ENCODE measurements at places on chromosomes 2 and 18.

- DNase-seq = no peak
These were observed 144.3 kb downstream of the ATAD2B start for GRCh38 chr2:23782646-23783045.

- DNase-seq = no peak
These were observed 8.1 kb downstream of the TEX51 start for GRCh38 chr2:126906781-126907180.

DNA sequence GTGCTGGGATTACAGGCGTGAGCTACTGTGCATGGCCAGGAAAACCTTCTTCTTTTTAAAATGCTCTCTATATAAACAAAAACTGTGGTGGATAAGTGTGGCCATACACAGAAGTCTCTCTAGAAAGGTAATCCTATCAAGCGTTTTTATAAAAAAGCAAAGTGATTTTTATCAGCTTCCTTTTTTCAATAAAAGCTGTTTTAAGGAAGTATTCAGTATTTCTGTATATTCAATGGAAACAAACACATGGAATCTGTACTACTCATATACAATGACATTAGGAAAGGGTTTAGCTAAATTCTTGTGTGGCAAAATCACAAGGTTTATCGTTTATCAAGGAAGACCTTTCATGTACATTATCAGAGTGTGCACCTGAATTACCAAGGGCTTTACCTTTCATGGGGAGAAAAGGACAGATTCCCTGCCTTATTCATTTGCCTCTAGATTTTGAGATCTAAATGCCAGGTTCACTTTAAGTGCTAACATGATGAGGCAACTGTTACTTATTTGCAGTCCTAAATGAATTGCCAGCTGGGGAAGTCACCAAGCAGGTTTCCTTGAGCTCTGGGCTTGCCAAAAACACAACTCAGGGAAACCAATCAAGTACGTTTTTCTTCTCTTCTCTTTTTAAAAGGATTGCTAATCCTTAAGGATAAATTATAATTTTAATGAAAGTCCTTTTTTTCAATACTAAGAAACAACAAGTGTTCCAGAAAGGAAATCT, 70.8 kb downstream of the RTN4 start:
- DNase-seq = no peak

DNA sequence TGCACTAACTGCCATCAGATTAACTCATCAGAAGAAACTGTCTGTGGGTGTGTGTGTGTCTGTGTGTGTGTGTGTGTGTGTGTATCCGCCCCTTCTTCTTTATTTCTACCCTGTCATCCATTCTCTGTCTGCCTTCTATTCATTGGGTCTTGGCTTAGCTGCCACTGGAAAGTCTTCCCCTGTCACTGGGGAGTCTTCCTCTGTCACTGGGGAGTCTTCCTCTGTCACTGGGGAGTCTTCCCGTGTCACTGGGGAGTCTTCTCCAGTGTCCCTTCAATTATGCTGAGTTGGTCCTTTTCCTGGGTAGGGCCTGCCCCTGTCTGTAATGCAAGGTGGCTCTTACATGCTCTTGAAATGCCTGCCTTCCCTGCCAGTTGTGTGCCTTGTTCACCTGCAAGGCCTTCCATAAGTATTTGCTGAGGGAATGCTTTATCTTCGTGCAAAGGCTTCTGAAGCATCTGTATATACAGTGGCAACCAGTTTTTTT, 18.9 kb upstream of the POLR1B start:
- no peak for DNase-seq

DNA sequence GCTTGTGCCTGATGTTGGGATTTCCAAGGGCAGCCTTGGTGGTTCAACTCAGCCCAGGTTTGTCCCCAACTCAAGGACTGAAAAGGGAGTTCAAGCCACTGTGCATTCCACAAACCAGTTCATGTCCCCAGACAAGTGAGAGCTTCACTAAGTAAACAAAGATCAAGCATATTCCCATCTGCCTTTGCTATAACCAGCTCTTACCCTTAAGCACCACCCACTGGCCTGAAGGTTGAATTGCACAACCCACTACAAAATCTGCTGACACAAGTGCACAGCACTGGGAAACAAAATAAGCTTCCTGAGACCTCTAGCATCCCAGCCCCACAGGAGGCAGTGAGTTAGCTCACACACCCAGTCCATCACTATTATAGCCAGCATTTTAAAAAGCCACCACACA, 516.7 kb downstream of the NR4A2 start:
- DNase-seq = no peak

DNA sequence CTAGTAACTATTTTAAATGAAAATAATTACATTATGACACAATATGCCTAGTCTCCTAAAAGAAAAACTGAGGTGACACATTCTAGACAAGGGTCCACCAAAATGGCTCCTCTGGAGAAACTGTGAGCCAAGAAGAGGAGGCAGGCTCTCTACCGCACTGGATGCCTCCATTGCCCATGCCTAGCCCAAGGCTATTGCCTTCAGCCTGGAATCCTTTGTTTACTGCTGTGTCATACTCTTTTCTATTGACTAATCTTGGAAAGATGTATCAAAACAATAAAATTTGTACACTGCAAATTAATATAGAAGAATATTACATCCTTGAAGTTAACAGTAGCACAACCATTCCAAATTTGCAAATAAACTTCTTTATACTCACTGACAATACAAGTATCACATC, 167.1 kb downstream of the RAB3GAP1 start:
- no peak for DNase-seq

- DNase-seq = no peak
These were observed 2.2 kb downstream of the SETBP1 start for GRCh38 chr18:44682871-44683221.

- DNase-seq = no peak
These were observed 111.3 kb downstream of the LRATD1 start for GRCh38 chr2:14743861-14744260.

- no peak for DNase-seq
These were observed 209.2 kb upstream of the LRATD1 start for GRCh38 chr2:14423145-14423906.

DNA sequence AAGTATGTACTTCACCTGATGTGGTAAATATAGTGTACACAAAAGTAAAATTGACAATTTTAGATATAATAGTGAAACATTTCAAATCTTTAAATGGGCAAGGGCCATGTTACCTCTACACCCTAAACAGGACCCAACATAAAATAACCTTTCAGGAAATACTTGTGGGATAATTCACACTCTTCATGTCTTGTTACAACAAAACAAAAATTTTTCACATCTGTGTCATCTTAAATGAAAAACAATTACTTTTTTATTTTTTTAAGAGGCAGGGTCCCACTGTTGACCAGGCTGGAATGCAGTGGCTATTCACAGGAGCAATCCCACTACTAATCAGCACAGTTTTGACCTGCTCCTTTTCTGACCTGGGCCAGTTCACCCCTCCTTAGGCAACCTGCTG, 42.1 kb downstream of the SRBD1 start:
- DNase-seq = no peak

DNA sequence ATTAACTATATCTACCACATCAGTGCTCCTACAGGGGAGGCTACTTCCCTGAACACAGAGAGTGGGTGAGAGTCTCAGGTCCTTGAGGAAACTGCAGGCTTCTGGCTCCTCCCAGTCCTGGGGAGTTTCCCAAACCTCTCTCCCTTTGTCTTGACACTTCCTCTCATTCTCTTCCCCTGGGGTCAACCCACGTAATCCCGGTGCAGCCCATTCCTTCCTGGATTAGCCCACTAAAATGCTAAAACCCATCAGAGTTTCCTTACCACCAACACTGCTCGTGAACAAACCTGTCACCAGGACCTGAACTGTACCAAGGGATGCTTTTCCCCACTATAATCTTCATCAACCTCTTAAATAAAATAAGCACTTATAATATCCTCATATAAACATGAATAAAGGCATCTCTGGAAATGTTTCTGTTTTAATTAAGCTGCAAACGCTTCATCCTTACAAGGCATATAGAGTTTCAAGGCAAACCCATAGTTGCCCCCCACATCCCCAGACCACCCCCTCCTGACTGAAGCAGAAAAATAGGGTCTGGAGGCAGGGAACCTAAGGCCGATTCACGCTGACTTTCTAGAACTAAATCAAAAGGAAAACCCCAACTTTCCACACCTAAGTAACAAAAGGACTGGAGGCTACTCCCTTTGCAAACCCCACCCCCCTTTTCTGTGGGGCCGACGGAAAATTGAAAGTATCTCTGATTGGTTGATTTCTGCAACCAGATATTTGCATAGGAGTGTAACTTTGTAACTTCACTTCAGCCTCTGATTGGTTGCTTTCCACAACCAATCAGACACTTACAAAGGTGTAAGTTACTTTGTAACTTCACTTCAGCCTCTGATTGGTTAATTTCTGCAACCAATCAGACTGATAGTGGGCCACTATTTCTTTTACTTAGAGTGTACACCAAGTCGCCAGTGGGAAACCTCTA, 19.0 kb downstream of the TMSB10 start:
- DNase-seq = no peak

DNA sequence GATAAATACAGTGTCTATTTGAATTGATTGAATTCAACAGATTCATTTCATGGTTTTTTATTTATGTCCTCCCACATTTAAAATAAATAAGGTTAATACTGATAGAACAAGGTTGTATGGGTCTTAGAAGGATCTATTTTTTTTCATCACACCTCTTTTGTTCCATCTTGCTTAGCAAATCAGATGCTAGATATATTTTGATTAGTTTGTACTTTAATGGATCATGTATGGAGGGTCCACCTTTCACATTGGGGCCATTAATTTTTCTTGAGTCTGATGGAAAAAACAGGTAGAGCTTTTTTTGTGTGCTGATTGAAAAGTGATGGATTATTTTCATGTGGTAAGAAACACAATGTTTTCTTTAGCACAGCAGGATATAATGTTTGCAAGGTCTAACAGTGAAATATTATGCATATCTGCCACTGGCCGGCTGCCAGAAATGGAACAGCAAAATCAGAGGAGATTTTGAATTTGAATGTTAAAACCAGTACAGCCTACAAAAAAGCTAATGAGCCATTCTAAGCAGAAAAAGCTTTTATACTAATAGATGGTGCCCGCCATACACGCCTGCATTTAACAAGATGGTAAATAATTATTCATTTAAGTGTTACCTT, 188.1 kb upstream of the ETAA1 start:
- DNase-seq = no peak

DNA sequence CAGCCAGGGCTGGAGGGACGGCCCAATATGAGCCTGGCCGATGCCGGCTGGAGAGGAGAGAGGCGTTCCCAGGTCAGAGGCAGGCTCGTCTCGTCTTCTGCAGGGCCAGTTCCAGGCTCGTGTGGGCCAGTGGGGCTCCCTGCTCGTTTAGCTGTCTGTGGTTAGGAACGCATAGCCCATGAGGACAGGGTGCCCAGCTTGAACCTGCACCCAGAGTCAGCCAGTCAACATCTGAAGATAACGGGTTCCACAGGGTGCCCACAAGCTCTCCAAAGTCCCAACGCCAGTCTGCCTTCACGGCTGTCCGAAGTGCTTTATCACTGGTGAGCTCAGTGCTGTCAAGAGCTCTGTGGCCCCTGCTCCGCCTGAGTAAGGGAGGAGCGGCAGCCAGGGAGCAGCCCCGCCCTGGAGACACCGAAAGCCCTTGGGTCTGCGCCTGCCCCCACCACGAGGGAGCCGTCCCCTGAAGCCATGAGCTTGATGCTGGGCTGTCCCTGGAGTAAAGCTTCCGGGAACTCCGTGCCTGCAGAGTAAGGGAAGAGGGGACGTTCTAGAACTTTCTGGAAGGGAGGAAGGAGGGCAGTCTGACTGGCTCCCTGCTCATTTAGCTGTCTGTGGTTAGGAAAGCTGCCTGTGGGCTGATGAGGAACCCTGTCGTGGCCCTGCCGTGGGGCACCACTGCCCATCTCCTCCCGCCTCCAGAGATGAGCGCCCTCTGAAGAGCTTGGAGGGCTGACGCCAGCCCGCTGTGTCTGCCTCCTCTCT, 2.7 kb upstream of the HSBP1L1 start:
- no peak for DNase-seq

DNA sequence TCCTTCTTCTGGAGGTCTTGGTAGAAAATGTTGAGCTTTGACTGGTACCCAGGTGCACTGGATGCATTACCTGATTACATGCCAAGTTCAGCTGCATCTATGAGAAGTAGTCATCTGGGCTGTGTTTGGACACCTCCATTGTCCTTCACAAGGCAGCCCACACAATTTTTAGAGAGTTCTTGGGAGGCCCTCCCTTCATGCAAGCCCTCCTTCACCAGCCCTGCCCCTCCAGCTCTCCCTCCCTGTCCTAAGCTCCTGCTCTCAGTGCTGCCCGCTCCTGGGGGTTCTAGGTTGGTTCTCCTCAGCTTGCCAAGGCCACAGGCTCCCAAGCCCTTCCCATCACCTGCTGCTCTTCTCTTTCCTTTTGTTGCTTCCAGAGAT, 148.7 kb downstream of the DYSF start:
- no peak for DNase-seq

GRCh38 chr2:53075760-53076159, 691.8 kb upstream of the CHAC2 start:
- no peak for DNase-seq

DNA sequence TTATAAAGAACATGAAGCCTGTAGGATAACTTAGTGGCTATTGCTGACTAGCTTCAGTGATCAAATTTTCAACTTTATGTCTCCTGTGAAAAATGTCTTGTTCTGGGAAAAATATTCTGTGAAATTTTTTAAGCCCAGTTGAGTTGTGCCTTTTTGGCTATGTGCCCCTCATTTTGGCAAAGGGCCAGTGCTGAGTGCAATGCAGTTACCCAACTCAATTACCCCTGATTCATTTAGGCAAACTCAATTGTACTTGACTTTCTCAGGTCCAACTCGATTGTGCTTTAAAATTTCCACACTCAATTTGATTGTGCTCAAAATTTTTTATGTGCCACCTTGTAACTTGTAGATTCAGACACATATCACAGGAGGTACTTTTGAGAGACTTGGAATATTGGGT, 548.8 kb upstream of the NRP2 start:
- no peak for DNase-seq

GRCh38 chr2:176324862-176325261, 55.6 kb downstream of the MTX2 start:
- no peak for DNase-seq

GRCh38 chr18:11411048-11411447, 198.3 kb upstream of the SLC35G4 start:
- no peak for DNase-seq

DNA sequence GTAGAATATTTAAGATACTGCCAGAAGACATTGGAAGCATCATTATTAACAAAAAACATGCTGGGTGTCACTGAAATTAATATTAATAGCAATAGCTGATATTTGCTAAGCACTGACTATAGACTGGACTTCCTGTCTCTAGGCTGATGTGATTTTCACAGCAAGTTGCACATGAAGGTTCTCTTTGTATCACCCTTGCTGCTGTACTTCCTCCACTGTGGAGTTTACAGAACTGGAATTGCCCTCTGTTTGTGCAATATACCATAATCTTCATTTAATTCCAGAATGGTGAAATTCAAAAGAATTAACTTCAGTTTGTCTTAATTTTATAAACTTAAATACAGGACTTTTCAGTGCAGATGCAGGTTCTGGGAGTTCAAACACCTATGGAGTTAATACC, 585.1 kb downstream of the RNF144A start:
- DNase-seq = no peak
